ENCODE measurements at places on chromosomes 2 and 18. TPM values are rescaled to one million over a fixed set of nuclear protein-coding genes. Genes with fewer than 3 reads are reported as not detected.

KLHL14 gene
- total RNA-seq = 0.98 TPM

BMP10 gene
- total RNA-seq = not detected

CYP1B1 gene
- total RNA-seq = 0.11 TPM

CROCC2 gene
- total RNA-seq = not detected

CKAP2L gene
- total RNA-seq = 0.76 TPM

FMNL2 gene
- 50.0 TPM for total RNA-seq

UGT1A10 gene
- not detected for total RNA-seq

Measured in dermis lymphatic vessel endothelial cell (primary cell).